ENCODE measurements at places on chromosomes 7 and 10. TPM values are rescaled to one million over a fixed set of nuclear protein-coding genes. Genes with fewer than 3 reads are reported as not detected.

The H2AZ2 gene
- total RNA-seq, result 232 TPM

The FZD8 gene
- 9.1 TPM for total RNA-seq

The LDB1 gene
- 67.7 TPM for total RNA-seq

The AKR1D1 gene
- not detected for total RNA-seq

The FAM25C gene
- not detected for total RNA-seq

The COX19 gene
- 11.3 TPM for total RNA-seq

The TACR2 gene
- total RNA-seq, result not detected

The PHTF2 gene
- total RNA-seq, result 21.4 TPM

The FAM25G gene
- total RNA-seq, result not detected

The ANKRD1 gene
- 591 TPM for total RNA-seq

The PRXL2A gene
- total RNA-seq, result 321 TPM

The CYP51A1 gene
- total RNA-seq, result 119 TPM

The POLR2J2 gene
- total RNA-seq, result 21.3 TPM

The COL28A1 gene
- total RNA-seq, result not detected

The NPM3 gene
- total RNA-seq, result 55.4 TPM

The TAS2R3 gene
- total RNA-seq, result 1.3 TPM

The ZSCAN25 gene
- total RNA-seq, result 11.4 TPM

The SPDYE2B gene
- total RNA-seq, result not detected

Measured in endothelial cell of umbilical vein (primary cell).